ENCODE measurements at places on chromosomes 2 and 18.

DNA sequence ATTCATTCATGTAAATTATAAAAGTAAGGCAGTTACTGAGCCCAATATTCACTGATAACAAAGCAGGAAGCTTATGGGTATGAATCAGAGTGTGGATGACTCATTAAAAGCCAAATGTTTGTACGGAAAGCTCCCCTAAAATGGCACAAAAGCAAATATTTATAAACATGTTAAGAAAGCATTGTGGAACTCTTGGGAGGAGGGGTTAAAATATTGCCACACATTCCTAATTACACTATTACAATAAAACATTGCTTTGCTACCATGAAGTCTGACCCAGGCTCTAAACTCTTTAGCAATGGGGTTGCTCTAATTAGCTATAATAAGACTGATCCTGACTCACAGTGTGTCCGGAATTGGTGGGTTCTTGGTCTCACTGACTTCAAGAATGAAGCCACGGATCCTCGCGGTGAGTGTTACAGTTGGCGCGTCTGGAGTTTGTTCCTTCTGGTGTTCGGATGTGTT is 110.9 kb downstream of the NAB1 start:
- no peak for DNase-seq

- no peak for DNase-seq
Measured at GRCh38 chr2:41460661-41461060, 587.2 kb upstream of the PKDCC start.

DNA sequence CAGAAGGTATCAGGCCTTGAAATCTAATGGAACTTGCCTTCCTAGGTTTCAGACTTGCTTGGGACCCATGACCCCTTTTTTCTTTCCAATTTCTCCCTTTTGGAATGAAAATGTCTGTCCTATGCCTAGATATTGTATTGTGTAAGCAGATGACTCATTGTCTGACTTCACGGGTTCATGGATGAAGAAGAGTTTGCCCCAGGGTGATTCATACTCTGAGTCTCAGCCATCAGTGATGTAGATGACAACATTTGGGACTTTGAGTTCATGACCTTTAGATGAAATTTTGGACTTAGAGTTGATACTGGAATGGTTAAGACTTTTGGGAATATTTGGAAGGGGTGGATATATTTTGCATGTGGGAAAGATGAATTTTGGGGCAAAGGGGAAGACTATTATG is 11.2 kb upstream of the SCYGR5 start:
- no peak for DNase-seq

- DNase-seq = no peak
Measured at GRCh38 chr2:203470371-203470770, 64.7 kb downstream of the RAPH1 start.

GRCh38 chr2:182541268-182541667 is 114.4 kb upstream of the PDE1A start:
- no peak for DNase-seq

DNA sequence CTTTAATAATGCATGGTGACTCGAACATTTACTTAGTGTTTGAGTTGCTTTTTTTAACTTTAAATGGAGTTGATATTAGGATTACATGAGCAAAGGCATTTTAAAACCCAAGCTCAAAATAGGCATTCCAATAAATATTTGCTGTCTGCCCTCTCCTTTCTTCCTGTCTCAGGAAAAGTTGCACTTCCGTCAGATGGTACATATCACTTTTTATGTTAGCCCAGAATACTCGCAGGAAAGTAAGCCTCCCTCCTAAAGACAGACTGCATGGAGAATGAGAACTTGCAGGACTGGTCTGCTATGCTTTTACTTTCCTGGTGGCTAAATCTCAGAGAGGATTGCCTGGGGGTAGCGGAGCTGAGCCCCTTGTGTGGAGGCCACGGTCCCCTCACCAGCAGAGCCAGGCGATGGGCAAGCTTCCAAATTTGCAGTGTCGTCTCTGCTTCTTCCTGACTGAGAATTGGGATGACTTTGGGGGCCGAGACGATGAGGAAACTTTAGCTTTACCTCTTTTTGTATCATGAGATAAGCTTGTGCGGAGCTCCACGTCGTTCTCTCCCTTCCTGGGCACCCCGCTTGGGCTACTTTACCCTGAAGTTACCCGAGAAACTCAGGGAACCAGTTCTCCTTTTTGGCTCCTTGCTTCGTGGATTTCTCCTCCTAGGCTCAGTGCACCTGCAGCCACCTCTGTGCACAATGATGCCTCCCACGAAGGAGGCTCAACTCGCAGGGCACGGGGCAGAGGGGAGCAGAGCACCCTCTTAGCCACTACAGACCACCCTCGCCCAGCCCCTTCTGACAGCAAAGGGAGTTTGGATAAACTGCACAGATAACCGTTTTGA is 223.3 kb downstream of the SH3RF3 start:
- DNase-seq = no peak

- DNase-seq = no peak
Measured at GRCh38 chr2:200624026-200624425, 38.2 kb downstream of the AOX1 start.

DNA sequence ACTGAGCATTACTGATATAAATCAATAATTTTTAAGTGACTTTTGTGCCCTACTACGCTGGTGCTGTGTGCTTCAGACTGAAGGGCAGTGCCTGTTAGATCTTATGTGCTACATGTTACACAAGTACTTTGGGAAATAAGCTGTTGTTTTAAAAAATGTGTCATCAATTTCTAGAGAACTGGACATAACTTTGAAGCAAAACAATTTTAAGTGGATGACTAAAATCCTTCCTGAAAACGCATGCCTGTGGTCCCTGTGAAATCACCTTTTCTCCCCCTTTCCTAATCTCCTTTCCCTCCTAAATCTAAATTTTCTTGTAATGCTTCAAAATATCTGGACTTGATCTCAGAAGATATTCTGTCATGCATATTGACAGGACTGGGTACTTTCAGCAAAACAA is 7.1 kb upstream of the IL1RL1 start:
- no peak for DNase-seq

- DNase-seq = no peak
Measured at GRCh38 chr2:234987754-234988153, 35.9 kb downstream of the SH3BP4 start.

GRCh38 chr2:238853218-238853617 is 5.3 kb downstream of the TWIST2 start:
- DNase-seq = no peak

- DNase-seq = no peak
Measured at GRCh38 chr18:79889569-79889968, 61.9 kb downstream of the SLC66A2 start.

DNA sequence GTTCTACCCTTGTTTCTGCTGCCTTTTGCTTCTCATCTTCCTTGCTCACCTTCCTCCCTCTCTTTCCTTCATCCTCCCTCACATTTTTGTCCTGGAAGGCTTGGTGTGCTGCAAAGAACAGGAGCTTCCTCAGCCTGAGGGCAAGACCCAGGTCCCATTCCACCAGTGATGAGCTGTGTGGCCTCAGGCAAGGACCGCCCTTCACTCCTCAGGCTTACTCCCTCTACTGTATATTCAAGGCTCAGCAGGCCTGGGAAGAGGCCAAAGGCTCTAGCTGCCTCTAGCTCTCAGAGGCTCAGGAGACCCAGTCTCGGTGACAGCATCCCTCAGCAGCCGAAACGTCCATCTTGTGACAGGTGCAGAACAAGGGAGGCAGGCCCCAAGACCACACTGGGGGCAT is 97.5 kb downstream of the MRO start:
- DNase-seq = no peak

- peak; percentile 24 for DNase-seq
Measured at GRCh38 chr2:168889635-168890005, 610 bp downstream of the SPC25 start.

GRCh38 chr2:86480105-86480504 is 38.9 kb downstream of the KDM3A start:
- no peak for DNase-seq

DNA sequence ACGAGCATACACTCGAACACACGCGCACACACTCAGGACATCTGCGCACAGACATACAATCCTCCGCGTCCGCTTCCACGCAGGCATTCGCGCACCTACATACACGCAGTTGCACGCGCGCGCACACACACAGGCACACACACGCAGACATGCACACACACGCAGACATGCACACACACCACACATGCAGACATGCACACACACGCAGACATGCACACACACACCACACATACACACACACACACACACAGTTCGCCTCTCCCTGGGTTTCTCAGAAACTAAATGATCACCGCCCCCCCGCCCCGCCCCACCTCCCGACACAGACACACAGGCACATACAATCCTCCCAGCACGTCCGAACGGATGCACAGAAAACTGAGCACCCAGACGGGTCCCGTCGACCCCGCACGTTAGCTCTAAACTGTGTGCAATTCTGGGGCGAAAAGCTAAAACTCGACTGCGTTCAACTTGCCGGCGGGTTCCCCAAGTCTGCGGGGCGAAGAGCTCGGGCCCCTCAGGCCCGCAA is 1.0 kb downstream of the EPHA4 start:
- DNase-seq = peak; percentile 59

DNA sequence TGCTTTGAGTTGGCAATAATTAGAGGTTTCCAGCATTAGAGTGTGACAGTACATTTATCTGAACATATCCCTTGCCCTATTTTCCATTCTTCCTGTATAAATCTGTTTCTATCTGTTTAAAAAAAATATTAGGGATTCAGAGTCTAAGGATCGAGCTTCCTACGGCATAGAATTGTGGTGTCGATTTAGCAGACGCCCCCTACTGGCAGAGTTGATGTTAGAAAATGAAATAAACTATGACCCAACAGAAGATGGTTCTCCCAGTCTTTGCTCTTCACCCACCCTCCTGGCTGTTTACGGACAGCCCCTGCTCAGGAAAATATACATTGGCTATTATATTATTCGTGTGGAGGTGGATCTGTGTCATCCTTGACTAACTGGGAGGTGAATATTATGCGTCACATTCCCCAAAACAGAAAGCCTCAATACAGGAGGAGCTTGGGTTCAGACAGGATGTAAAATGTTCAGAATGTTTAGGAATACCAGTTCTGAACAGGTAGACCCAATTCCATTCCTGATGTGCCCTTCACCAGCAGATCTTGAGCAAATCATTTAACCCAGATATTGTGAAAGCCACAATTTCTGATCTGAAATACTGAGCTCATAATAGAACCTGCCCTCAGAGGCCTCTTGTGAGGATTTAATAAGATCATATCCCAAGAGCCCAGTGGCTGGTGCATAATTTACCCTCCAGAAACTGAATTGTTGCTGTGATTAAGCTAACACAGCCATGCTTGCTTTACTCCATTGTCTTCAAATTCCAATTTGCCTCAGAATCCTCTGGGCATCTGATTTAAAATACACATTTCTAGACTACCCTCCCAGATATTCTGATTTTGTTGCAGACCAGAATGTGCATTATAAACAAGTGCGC is 10.8 kb upstream of the ERMN start:
- peak; percentile 37 for DNase-seq

All from activated T-cell treated with anti-CD3 and anti-CD28 coated beads, Interleukin-2, amount 50 U/mL, for 48 hours (primary cell).